ENCODE measurements at places on chromosomes 6 and 20.

DNA sequence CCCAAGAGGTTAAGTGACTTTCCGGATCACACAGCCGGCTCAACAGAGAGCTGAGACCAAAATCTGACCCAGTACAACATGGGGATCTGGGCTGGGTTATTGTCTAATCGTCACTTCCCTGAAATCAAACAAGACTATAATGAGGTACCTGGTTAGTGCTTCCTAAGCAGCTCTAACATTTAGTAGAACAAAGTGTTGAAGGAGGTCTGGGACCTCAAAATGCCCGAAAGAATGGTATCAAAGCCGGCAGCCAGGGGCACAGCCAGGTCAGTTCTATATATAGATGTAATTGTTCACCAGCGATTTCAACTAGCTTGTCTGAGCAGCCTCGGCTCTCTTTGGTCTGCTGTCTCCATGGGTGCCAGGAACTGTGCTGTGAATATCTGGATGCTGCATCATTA, 245.5 kb upstream of the ECI2 start:
- no peak for DNase-seq

- DNase-seq = no peak
These were observed 73.7 kb downstream of the EDN1 start for GRCh38 chr6:12363651-12364381.

GRCh38 chr6:4017058-4017739, 61.7 kb downstream of the FAM217A start:
- no peak for DNase-seq

DNA sequence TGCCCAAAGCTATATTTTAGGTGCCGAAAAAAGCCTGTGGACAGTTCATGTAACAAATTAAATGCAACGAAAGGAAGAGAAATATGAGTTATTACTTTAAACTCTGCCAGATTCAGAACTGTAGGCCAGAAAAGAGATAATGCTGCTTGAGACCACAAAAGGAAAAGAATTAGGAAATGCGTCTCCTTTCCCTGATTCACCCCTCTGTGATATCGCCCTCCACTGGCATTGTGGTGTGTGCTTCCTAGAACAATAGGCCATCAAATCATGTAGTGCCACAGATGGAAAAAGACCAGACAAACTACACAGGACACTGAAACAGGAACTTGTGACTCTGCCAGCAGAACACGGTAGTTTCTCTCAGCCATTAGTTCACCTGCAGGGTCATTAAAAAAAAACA, 14.7 kb upstream of the LAMA4 start:
- no peak for DNase-seq

- no peak for DNase-seq
These were observed 239.7 kb upstream of the SUPT3H start for GRCh38 chr6:45617441-45617840.

GRCh38 chr6:156940221-156940620, 163.0 kb downstream of the ARID1B start:
- no peak for DNase-seq

GRCh38 chr20:20894280-20894679, 181.8 kb upstream of the RALGAPA2 start:
- DNase-seq = no peak

DNA sequence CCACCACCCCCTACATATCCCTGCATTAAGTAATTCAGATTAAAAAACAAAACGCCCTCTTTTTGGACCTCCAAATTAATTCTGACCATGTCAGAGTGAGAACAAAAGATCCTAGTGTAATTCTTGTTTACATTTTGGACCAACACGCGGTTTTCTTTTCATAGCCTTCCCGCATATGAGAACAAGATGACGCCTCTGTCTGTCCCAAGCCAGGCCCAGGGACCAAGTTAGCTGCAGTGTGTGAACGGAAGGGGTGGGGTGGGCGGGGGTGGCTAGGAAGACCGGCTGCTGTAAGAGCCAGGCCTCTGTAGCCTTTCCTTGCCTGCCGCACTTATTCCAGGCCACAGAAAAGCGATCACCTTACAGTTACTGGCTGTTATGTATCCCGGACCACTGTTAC, 68.0 kb downstream of the PLCG1 start:
- DNase-seq = no peak

GRCh38 chr6:41326092-41326491, 9.3 kb upstream of the NCR2 start:
- no peak for DNase-seq

DNA sequence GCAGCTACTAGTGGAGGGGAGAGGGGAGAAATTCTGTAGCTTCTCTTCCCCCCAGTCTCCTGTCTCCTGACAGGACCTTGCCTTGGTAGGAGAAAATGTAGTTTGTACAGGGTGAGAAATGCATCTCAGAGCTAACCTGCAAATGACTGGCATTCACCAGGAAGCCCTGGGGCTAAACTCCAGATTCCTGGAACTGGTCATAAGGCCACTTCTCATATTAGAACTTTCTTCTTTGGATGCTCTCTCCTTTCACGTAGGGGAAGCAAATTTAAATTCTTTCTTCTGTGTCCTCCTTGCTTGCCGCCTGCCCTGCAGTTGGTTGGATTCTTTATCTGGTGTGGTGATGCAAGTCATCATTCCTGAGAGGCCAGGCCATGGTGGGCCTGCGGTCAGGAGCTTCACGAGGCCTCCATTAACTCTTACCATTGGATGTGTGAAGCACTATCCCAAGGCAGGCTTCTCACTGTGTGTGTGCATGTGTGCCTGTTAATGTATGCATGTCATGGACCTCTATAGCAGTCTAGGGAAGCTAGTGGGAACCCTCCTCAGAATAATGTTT, 182.0 kb downstream of the PHF3 start:
- no peak for DNase-seq

DNA sequence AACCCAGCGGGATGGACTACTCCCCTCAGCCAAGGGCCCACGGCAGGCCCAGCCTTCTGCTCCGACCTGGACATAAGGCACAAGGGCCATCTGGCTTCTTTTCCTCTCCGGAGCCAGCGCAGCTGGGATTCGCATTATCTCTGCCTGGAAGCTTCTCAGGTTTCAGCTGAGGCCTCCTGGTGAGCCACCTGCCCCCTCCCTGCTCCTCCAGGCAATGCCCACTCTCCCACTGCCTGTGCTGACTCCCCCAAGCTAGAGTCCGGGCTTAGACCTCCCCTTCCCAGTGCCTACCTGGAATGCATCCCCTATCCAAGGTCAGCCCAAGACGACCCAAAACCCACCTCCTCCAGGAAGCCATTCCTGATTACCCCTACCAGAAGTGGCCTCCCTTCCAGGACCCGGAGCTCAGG, 60.7 kb downstream of the EZR start:
- no peak for DNase-seq

GRCh38 chr6:25889877-25890853, 16.1 kb upstream of the SLC17A3 start:
- no peak for DNase-seq

DNA sequence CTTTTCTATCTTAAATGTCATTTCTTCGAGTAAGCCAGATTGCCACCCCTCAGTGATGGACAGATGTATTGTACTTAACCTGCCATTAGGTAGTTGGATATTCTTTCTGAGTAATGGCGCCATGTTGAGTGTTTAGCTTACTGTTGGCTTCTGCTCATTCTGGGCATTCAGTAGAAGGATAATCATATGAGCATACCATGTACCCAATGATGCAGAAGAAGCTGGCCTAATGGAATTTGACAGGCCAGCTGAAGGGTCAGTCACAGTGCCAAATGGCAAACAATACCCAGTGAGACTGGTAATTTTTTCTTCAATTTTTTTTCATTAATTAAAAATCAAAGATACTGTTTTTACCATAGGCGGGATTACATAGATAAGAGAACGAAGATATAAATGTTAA, 1010.8 kb upstream of the EYS start:
- DNase-seq = no peak

DNA sequence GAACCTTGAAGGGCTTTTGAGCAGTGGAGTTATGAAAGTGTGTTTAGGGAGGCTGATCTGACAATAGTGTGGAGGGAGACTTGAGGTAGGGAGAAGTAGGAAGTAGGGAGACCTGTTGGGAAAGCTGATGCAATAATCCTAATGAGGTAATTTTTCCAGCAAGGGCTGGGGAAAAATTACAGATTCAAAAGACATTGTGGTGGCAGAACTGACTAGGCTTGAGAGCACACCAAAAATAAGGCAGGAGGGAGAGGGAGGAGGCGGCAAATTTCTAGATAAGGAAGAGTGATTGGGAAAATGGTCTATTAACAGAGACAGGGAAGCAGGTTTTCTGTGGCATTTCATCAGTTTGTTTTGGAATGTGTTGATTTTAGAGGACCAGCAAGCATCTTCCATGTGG, 5.5 kb downstream of the PRRT1 start:
- DNase-seq = no peak

- no peak for DNase-seq
These were observed 10.1 kb upstream of the MRGBP start for GRCh38 chr20:62786157-62786556.

DNA sequence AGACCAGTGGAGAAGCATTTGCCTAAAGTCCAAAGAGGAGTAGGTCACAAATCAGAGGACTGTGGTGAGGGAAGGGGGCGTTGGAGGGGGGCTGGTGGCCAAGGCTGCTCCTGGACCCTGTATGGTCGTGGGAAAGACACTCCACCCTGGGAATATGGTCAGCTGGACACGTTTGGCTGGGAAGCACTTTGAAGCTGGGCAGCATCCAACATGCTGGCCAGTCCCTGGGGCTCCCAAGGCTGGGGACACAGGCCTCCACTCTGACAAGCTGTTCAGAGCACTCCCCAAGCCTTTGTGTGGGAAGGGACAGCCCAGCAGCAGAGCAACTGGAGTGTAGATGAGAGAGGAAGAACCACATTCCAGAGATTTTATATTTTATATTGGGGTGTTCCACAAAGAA, 203.2 kb downstream of the ANKRD60 start:
- DNase-seq = no peak

GRCh38 chr6:33076406-33076934, 680 bp downstream of the HLA-DPB1 start:
- DNase-seq = no peak

GRCh38 chr6:3940703-3941102, 91.5 kb downstream of the FAM50B start:
- no peak for DNase-seq

- no peak for DNase-seq
These were observed 96.9 kb downstream of the MKKS start for GRCh38 chr20:10336959-10337729.

DNA sequence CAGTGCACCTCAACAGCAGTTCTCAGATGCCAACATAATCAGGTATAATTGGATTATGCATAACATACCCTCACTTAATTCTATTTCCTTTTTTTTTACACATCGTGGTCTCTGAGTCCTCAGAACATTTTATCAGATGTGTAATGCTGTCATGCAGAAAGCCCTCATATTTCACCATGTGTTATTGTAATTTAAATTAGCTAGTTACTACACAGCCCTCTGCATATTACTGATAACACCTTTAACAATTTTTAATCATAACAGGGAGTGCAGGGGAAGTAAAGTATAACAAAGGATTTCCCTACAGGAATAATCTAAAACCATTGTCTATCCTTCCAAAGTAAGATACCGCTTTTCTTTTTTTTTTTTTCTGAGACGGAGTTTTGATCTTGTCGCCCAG, 91.9 kb upstream of the CCDC28A start:
- no peak for DNase-seq

DNA sequence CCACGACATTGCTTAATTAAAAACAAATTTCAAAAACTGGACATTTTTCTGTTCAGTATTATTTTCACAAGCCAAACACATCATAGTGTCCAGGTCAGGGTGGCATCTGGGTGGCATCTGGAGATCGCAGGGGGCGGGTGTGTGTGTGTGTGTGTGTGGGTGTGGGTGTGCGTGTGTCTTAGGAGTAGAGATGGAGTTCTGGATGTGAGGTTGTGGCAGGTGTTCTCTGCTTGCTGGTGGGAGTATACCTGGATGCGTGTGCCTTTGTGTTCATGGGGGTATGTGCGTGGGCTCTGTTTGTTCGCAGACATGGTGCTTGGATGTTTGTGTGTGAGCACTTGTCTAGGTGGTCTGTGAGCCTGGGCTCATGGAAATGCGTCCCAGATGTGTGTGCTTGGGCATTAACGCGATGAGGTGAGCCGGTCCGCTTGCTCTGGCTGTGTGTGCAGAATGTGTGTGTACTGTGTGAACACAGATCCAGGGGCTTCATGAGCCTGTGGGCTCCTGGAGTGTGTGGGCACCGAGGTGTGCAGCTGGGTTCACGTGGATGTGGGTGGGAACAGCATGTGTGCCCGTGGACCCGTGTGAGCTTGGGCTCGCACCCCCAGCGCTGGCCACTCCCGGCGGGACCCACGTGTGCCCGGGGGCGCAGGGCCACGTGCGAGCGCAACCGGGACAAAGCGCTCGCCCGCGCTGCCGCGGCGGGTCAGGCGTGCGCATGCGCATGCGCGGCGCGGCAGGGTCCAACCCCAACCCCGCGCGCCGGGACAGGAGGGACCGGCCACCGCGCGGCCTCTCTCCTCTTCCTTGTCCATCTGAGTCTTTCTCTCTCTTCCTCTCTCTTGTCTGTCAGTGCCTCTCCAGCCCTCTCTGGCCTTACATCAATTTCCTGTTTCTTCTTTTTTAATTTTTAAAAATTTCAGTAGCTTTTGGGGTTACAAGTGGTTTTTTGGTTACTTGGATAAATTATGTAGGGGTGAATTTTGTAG, 60.4 kb downstream of the SRC start:
- peak; percentile 83 for DNase-seq

- DNase-seq = no peak
These were observed 491.7 kb downstream of the PTPRT start for GRCh38 chr20:42697962-42698361.

DNA sequence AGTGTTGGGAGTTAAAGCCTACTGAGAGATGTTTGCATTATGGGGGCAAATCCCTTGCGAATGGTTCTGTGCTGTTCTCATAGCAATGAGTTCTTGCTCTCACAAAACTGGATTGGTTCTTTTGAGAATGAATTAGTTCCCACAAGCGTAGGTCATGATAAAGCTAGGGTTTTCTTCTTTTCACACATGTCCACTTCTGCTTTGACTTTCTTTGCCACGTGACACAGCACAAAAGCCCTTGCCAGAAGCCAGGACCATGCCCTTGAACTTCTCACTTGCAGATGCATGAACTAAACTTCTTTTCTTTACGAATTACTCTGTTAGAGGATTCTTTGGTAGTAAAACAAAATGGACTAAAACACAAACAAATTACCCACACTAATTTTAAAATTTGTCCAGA, 922.8 kb downstream of the EPHA7 start:
- DNase-seq = no peak

GRCh38 chr6:89506716-89507617, 74.0 kb downstream of the ANKRD6 start:
- no peak for DNase-seq

DNA sequence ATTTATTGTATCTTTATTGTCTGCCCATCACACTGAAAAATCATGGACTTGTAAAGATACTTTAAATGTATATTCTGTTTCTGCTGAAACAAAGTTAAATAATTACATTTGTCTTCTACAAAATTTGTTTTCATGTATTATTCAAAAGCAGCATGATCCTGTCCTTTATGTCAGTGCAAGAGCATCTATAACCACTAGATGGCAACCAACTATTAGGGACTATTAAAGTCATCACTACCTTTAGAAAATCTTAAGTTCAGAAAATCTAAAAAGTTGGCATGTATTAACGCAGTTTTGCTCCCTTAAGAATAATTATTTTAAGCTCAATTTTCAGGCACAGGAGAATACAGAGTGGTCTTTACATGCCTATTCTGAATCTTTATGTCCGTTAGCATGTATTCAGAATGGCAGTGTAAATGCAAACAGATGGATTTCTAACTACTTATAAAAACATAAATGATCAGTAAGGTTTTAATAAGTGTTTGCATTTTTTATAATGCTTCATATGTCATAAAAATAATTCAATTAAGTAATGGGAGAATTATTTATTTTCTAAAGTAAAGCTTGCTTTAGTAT, 17.8 kb downstream of the TMEM30A start:
- no peak for DNase-seq

GRCh38 chr20:36402708-36403107, 96.6 kb downstream of the DLGAP4 start:
- no peak for DNase-seq

GRCh38 chr20:17233626-17234025, 6.8 kb downstream of the PCSK2 start:
- DNase-seq = no peak
